NCI-H187 (cell line): ENCODE measurements at places on chromosomes 7 and 10.

GRCh38 chr7:143250822-143251221, 12.4 kb upstream of the GSTK1 start:
- no peak for DNase-seq

GRCh38 chr10:31134311-31134952, 102.8 kb upstream of the ZNF438 start:
- DNase-seq, result peak; percentile 33

GRCh38 chr10:44259090-44259874, 125.6 kb downstream of the CXCL12 start:
- no peak for DNase-seq

DNA sequence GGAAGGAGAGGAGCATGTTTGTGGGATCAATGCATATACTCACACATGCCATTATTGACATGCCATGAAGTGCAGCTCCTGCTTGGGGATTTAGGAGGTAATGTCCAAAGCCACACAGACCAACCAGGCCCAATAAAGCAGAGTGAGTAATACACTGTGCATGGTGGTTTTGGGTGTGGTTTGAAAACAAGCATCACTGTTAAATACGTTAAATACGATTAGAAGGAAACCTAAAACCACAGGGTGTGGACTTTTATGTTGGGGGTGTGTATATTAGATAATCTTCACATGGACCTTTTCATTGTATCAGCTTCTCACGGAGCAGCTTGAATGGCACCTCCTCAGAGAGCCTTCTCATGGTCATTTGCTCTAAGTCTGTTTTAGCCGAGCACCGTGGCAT, 10.4 kb upstream of the EIF3A start:
- DNase-seq, result no peak

GRCh38 chr10:11783558-11783865, 39.6 kb upstream of the PROSER2 start:
- no peak for DNase-seq

- no peak for DNase-seq
Measured at GRCh38 chr10:81575036-81575435, 300.0 kb upstream of the NRG3 start.

DNA sequence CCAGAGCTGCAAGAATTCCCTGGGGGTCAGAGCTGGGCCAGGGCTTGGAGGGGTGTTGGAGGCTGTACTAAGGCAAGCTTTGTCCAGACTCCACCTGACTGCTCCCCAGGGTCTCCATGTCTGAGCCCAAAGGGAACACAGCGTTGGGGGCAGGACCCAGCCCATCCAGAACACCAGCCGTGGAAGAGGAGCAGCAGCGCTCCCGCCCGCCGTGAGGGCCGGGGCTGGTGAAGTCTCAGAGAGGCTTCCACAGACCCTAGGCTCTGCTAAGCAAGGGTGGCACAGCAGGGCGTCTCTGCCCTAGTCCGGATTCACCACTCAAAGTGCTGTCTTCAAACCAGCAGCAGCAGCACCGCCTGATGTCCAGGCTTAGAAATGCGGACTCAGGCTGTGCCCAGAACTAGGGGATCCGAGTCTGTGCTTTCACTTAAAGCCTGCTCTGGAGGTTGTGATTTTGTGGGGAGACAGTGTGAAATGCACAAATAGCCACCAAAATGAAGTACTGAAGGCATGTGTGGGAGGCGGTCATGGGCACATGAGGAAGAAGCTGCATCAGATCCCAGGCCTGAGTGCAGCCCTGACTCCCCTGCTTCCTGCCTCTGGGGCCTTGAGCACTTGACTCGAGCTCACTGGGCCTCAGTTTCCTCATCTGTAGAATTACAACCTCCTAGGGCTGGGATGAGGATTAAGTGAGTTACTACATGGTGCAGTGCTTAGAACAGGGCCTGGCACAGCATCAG, 16.6 kb upstream of the AQP1 start:
- DNase-seq, result no peak

DNA sequence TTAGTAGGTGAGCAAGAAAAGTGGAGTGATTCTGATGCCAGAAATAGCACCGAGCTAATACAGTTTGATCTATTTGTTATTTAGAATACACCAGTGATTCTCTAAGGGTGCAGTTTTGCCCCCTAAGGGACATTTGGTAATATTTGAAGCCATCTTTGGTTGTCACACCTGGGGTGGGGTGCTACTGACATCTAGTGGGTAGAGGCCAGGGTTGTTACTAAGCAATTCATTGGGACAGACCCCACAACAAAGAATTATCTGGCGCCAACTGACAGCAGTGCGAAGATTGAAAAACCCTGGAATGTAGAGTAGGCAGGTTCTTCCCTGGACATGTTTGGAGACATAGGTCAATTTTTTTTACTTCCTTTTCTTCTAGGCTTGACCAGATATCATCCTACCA, 14.6 kb downstream of the PALS2 start:
- no peak for DNase-seq

GRCh38 chr10:30353851-30354250, 4.8 kb upstream of the MTPAP start:
- DNase-seq, result no peak

GRCh38 chr7:11970132-11970531, 138.1 kb upstream of the THSD7A start:
- DNase-seq, result no peak

DNA sequence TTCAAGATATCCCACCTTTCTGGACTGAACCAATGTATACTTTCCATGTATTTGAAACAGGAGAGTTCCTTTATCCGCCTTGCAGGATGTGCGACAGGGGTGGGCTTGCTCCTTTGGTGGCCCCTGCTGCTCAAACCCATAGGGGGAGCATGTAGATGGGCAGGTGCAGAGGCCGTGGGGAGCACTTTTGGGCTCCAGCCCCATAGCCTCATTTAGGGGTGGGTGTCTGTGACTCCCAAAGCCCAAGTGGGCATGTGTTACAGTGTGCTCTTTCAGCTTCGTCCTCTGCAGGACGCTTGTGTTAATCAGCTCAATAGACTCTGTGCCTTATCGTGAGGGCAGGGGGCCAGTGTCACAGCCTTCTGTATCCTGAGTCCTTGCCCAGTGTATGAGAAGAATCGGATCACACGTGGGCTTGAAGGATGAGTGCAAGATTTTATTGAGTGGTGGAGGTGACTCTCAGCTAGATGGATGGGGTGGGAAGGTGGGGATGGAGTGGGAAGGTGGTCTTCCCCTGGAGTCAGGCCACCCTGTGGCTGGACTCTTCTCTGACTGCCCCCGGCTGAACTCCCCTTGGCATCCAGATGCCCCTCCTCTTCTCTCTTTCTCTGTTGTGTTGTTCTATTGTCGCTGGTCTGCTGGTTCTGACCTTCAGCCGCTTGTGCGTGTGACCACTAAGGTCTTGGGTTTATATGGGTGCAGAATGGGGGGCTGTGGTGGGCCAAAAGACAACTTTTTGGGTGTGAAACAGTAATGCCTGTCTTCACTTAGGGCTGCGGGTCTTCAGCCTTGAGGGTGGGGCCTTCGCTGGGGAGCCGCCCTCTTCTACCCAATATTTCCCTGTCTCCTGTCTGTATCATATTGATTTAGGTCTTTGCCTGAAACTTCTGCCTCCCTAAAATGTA, 262.2 kb downstream of the GLRX3 start:
- no peak for DNase-seq

- DNase-seq, result no peak
Measured at GRCh38 chr10:34480345-34480744, 334.8 kb downstream of the PARD3 start.

GRCh38 chr10:98433881-98434732, 12.6 kb downstream of the HPS1 start:
- DNase-seq, result no peak

DNA sequence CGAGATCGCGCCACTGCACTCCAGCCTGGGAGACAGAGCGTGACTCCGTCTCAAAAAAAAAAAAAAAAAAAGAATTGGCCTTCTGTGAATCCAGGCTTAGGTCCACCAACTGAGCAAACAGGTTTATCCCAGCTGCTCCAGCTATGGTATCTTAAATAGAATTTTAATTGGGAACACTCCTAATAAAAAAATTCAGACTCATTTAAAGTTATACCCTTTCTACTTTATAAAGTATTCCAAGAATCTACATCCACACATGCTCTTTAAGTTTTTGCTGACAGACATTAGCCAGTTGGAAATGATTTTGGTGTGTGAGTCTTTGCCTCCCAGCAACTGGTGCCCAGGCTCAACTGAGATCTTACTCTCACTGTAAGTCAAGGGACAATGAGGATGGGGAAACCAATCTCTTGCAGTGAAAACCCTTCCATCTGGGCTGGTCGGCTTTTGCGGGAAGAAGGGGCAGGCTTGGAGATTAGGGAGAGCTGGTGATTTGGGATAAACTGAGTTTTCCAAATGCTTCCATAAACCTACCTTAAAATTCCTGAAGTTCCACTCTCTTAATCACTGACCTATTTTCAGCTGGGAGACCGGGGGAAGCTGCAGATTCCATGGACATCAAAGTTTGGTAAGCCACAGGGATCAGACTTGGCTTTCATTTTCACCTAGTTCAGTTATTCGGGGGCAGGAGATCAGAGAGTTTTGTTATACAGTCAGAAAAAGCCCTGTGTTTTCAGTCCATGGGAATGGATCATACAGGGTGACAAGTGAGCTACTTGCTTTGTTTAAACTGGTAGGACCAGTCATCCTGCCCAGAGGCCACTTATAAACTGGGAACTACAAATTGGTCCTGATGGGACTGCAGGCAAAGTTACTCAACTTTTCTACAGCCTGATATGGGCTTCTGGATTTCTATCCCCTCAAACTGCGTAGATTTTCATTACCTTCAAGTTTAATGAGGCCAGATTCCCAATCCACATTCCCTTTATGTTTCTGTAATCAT, 89.3 kb upstream of the ZNF746 start:
- DNase-seq, result no peak

DNA sequence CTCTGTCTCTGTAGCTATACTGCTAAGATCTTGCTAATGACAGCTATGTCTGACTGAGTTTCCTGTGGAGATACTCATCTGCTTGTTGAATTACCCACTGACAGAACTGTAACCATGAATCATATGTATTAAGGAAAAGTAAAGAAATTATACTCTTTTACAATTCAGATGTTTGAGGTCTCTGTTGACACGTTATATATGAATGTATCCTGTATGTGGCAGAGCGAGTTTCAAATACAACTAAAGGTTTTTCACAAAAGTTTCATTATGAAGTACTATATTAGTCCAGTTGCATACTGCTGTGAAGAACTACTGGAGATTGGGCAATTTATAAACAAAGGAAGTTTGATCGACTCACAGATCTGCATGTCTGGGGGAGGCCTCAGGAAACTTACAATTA, 232.5 kb downstream of the CDK14 start:
- no peak for DNase-seq

- DNase-seq, result no peak
Measured at GRCh38 chr7:37977243-37977642, 56.8 kb downstream of the EPDR1 start.
